ENCODE measurements at places on chromosomes 12 and 14. TPM values are rescaled to one million over a fixed set of nuclear protein-coding genes. Genes with fewer than 3 reads are reported as not detected.

DNA sequence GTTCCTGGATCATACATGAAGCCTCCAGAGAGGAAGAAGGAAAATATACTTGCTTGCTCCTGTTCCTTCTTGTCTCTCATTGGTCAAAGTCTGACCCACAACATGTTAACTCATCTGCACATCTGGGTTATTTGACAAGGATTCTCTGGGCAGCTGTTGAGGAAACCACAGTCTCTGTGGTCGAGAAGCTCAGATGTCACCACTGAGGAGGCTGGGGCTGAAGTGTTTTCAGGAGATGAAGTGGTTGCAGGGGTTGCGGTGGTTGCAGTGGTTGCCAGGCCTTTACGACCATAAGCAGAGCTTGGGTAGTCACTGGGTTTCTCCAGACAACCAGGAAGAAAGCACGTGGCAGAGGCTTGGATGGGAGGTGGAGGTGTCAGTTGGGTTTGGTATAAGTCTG is 265.0 kb upstream of the LRIG3 start:
- no peak for DNase-seq

DNA sequence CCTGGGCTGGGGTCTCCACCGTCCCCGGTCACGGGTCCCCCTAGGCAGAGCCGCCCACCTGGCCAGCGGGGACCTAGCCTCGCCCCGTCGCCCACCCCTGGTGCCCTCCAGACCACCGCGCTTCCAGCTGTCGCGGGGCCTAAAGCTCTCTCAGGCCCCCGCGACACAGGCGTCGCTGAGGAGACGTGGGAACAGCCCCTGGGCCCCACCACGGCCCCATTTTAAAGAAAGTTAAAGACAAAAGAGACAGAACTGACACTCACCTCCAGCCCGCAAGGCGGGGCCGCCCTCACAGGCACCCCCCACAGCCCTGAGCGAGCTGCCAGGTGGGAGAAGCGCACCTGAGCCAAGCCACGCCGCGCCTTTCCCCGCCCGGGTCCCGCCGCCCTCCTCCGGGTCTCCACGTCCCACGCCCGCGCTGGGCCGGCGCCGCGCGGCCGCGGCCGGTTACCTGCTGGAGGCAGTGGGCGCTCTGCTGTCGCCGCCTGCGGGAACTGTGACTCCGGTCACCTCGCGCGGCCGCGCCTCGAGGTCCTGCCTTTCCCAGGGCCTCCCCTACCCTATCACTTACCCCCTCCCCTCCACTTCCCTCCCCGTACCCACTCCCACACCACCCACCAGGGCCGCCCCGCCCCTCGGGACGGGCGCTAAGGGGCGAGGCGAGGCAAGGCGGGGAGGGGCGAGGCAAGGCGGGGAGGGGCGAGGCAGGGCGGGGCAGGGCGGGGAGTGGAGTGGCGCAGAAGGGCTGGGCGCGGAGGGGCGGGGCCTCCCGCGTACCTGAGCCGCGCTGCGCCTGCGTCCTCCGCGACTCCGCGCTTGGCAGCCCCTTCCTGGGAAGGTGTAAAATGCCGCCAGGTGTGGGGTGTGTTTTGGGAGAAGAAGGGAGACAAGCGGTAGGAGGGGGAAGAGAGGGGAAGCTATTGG is 31.2 kb downstream of the TC2N start:
- peak; percentile 77 for DNase-seq

- DNase-seq: no peak
Observed at GRCh38 chr12:33536431-33536830, 96.8 kb upstream of the SYT10 start.

DNA sequence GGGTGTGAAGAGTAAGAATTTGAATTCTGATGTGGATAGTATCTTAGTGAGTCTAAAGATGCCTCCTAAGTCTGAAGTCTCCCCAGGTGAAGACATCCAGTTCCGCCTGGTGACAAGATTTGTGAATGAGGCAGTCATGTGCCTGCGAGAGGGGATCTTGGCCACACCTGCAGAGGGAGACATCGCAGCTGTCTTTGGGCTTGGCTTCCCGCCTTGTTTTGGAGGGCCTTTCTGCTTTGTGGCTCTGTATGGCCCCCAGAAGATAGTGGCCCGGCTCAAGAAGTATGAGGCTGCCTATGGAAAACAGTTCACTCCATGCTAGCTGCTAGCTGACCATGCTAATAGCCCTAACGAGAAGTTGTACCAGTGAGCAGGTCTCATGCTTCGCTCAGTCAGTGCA is 24.6 kb upstream of the AICDA start:
- no peak for DNase-seq

- no peak for DNase-seq
Observed at GRCh38 chr14:54803396-54803795, 99.2 kb downstream of the GCH1 start.

- no peak for DNase-seq
Observed at GRCh38 chr12:125742413-125742812, 677.2 kb downstream of the AACS start.

DNA sequence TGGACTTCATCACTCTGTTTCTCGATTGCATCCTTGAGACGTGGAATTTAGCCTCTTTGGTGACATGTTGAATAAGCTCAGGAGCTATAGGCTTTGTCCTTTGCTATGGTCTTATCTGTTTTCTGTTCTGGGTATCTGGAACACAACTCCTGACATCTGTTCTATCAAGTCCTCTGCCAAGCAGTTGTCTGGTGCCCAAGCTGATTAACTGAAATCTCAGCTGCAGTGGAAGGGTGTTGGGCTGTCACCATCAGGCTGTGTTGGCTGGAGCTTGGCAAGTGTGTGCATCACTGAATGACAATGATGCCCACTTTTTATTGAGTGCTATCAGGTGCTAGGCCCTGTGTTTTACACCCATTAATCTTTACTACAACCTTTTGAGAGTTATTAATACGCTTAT is 77.8 kb downstream of the SMOC1 start:
- no peak for DNase-seq

DNA sequence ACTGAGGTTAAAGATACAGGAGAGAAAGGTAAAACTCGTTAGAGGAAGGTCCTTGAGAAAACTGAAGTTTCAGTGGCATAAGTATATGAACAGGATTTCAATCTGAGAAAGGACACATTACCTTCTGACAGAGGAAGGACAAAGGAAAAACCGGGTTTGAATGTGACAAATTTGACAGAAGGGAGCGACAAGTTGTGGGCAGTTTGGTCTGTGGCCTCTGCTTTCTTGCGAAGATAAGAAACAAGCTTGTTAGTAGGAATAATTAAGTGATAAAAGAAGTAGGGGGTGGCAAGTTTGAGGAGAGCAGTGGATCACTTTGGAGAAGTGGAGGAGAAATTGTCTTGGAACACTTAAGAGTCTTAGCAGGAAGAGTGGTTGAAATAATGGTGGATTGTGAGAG is 5.1 kb downstream of the MON2 start:
- DNase-seq: no peak

DNA sequence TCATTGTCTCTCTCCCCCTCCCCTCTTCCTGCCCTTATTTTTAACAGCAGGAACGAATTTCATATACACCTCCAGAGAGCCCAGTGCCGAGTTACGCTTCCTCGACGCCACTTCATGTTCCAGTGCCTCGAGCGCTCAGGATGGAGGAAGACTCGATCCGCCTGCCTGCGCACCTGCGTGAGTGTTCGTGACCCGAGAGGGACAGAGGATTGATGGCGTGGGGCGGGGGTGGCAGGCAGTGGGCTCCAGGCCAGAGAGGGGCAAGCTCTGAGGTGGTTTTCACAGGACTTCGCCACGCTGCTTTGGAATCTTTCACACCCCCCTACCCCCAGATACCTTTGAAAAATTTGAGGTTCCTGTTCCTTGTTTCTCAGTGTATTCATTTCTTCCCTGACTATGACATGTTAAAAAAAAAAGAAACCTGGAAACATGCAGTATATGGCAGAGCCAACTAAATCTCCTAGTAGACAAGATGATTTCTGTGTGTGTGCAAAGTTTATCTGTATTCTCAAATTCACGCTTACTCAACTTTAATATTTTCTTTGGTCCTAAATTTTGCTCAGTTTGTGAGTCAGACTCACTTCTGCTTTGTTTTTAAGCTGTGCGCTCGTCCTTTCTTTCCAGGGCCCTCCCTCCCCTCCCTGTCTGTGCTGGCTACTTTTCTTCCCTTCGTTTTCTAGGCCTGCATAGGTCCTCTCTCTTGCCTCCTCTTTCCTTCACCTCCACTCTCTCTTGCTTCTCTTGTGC is 103.1 kb downstream of the ETV6 start:
- DNase-seq: no peak

GRCh38 chr12:14601692-14602478 is 34.2 kb upstream of the PLBD1 start:
- no peak for DNase-seq

DNA sequence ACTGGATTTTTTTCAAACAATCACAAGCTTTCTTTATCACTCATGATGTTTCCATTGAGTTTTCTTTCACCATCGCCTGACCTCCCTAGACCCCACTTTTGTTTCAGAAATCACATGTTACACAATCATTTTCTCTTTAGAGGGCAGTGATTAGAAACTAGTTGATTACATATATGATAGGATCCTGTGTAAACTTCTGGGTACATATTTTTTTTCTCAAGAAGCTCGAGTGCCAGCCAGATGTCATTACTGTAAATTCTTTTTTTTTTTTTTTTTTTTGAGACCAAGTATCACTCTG is 62.4 kb upstream of the PSMA6 start:
- no peak for DNase-seq

- no peak for DNase-seq
Observed at GRCh38 chr12:30100741-30101140, 317.0 kb upstream of the TMTC1 start.

GRCh38 chr12:103590271-103590670 is 3.2 kb downstream of the STAB2 start:
- no peak for DNase-seq

DNA sequence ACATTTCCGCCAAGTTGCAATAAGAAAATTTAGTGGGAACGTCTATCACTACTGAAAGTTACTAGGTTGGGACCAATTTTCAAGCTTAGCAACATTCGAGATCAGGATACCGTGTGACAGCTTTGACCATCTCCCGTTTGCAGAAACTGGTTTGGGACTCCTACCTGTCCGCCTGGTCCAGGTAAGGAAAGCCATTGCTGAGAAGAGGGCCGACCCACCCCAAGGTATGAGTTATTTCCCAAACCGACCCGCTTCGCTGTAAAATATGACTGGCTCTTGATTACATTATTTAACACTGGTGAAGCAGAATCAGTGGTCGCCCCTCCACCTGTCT is 271 bp downstream of the DNAI7 start:
- DNase-seq: no peak

- DNase-seq: no peak
Observed at GRCh38 chr12:75190846-75191245, 18.8 kb downstream of the KCNC2 start.

GRCh38 chr12:26124446-26125399 is at the start of gene BHLHE41:
TSS of gene BHLHE41 (minus strand) at chr12:26125037. CDS start at chr12:26124779, 258 bp downstream.
- no peak for DNase-seq

DNA sequence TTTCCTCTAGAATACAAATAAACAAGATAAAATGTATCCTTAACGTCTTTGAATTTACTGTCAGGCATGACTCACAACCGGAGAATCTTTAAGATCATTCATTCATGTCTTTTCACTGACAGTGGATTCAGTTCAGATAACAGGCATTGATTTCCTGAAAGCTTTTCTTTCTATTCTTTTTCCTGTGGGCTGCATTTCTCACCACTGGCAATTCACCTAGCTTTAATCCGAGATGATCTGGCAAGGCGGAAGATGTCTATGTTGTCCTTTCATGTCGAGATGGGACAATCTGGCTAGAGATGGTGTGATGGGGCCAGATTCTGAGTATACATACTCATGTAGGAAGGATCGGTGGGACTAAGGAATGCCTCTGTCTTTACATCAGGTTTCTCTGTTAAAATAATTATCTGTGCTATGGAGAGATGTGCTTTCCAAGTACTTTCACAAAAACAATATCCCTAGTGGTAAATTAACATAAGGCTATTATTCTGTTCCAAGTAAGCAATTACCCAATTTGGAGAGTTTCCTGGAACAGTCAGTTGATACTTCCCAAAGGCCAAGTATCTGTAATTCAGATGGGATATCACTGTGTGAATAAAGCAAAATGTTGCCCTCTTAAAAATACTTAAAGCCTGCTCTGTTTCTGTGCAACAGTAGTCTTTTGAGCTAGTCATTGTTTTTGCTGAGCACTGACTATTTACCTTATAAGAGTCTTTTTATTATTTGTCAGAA is 17.8 kb downstream of the ACSS3 start:
- DNase-seq: no peak

DNA sequence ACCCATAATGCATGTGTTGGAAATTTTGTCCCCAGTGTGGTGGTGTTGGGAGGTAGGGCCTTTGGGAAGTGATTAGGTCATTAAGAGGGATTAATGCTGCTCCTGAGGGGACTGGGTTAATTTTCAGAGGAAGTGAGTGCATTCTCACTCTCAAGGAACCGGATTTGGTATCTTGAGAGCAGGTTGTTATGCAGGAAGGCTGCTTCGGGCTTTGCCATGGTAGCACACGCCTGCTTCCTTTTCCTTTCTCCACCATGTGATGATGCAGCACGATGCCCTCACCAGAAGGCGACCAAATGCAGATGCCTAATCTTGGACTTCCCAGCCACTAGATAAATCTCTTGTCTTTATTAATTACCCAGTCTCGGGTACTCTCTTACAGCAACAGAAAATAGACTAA is 257.1 kb downstream of the SSPN start:
- no peak for DNase-seq

DNA sequence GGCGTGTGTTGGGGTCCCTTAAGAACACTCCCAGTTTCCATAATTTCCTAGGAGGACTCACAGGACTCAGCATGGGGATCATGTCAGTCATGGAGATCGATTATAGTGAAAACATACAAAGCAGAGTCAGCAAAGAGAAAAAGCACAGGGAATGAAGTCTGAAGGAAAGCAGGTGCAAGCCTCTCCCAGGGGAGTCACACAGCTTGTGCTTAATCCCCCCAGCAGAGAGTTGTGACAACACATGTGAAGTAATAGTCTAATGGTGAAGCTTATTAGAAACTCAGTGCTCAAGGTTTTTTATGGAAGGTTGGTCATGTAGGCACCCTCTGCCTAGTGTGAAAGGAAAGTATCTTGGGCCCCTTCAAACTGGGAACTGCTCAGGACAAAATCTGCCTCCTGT is 149.0 kb upstream of the SEL1L start:
- no peak for DNase-seq

GRCh38 chr12:81759190-81760051 is at the start of gene PPFIA2:
TSS of gene PPFIA2 (minus strand) at chr12:81759350.
- DNase-seq: peak; percentile 71

- no peak for DNase-seq
Observed at GRCh38 chr14:33837943-33838683, 112.8 kb downstream of the EGLN3 start.

DNA sequence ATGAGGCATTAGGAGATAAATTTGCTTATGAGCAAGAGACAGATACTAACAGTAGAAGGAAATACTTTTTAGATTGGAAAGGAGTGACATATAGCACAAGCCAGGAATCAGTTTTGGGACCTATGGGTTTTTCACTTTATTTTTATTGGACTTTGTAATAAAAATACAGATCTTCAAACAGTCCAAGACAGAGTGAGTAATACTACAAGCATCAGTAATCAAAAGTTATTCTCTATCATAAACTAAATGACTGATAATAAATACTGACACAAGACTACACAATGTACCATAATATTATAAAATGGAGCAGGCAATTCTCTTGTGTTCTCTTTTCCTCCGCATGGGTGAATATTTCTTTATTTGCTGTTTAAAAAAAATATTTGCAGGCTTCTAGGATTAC is 85.8 kb downstream of the DERA start:
- DNase-seq: no peak

The E2F7 gene
- 2.8 TPM for total RNA-seq

The C12orf54 gene
- total RNA-seq: not detected

The PNP gene
- total RNA-seq: 34.8 TPM

The CLEC6A gene
- total RNA-seq: not detected

The C3AR1 gene
- 0.27 TPM for total RNA-seq

The RNF212B gene
- total RNA-seq: not detected
